ENCODE measurements at places on chromosomes 3 and 15.

DNA sequence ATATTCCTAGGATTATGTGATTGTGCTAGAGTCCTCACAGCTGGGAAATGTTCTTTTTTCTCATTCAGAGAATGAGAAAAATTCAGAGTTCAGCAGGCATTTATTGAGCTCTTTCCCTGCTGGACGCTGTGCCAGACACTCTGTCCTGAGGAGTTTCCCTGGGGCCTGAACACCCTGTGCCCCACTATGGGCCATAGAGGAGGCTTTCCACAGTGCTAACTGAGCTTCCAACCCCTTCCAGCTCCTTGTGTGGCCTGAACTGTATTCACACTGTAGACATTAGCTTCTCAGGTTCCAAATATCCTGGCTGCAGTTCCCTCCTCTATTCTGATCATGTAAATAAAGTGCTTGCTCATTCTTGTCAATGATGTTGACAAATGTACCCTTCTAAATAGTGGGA lies 10.0 kb downstream of the ABHD2 start:
- DNase-seq: no peak

DNA sequence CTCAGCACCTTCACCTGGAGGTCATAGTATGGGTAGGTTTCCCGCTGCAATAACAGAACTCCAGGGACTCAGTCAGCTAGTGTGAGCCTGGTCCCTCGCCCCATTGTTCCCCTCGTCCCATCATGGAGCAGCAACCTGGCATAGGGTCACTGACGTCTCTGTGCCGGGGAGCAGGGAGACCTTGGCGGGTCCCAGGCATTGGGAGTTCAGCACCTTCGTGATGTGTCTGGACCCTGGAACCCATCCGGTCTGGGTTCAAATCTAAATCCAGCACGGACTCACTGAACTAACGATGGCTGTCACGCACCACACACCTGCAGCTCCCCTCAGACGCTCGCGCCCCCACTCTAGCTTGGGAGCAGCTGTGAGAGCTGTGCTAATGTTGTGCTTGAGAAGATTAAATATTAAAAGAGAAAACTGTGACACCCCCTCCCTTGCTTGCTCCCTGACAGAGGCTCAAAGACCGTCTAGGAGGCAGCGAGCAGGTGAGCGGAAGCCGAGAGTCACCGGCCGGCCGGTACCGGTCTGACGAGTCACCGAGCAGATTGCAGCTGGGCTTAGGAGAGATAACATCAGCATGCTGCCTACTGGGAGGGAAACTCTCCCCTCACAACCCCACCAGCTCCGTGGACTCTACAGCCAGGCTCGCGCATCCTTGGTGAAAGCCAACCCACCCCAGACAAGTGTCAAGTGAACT lies 742 bp downstream of the PLA2G4F start:
- no peak for DNase-seq

DNA sequence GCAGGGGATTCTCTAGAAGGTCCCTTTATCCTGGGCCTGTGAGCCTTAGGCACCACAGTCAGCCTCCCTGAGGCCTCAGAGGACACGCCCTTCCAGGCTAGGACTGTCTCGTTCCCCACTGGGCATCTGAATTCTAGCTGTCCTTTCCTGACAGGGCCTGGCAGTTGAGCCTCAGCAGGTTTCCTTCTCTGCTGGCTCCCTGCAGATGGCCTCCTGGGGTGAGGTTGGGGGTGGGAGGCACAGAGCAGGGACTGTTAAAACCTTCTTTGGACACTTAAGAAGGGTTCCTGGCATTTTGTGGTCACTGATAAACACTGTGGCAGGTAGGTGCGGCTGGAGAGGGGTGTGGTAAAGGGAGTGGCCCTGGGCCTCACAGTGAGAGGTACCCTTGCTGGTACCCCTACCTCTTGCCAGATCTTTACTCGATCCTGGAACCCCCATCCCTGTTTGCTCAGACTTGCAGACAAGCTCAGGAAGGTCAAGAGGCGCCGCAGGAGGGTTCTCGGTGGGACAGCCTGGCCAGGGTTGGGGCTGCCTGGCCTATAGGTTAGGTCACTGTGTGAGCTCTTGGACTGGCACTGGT lies 8.5 kb downstream of the CLK3 start:
- no peak for DNase-seq

GRCh38 chr15:70267879-70268278 lies 170.2 kb upstream of the TLE3 start:
- DNase-seq: no peak

- DNase-seq: no peak
Measured at GRCh38 chr3:128447561-128448013, 19.1 kb downstream of the DNAJB8 start.

- no peak for DNase-seq
Measured at GRCh38 chr15:39491886-39492490, 88.9 kb upstream of the THBS1 start.

Data from stimulated activated CD8-positive, alpha-beta memory T cell treated with anti-CD3 and anti-CD28 coated beads, Interleukin-7, amount 100 ng/mL, for 1 hour (primary cell).